ENCODE measurements at places on chromosomes 16 and 17.

GRCh38 chr16:23950291-23950894 lies 114.6 kb downstream of the PRKCB start:
- no peak for DNase-seq

- DNase-seq: no peak
These were observed 9.6 kb upstream of the EVPL start for GRCh38 chr17:76036497-76037261.

GRCh38 chr16:80804526-80805383 lies at the start of gene CDYL2:
TSS of gene CDYL2 (minus strand) at chr16:80804598. CDS start at chr16:80804173, 425 bp downstream.
- no peak for DNase-seq

DNA sequence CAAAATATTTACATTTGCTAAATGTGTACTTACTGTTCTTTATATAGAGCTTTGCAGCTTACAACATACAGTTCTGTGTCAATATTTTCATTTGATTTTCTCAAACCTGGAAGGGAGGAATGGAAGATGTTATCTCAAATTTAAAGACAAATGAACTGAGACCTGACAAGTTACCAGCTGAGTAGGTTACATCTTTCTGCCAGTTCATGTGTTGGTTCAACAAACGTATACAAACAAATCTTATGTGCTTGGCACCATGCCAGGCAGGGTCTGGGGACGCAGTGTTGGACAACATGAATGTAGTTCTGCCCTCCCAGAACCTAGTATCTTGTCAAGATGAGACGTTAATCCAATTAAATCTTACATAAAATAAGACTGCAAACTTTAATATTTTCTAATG lies 507.5 kb upstream of the HSBP1 start:
- no peak for DNase-seq

- DNase-seq: no peak
These were observed 3.4 kb upstream of the SEC14L5 start for GRCh38 chr16:4954714-4955113.

GRCh38 chr17:27206447-27206846 lies 87.5 kb upstream of the WSB1 start:
- DNase-seq: no peak

DNA sequence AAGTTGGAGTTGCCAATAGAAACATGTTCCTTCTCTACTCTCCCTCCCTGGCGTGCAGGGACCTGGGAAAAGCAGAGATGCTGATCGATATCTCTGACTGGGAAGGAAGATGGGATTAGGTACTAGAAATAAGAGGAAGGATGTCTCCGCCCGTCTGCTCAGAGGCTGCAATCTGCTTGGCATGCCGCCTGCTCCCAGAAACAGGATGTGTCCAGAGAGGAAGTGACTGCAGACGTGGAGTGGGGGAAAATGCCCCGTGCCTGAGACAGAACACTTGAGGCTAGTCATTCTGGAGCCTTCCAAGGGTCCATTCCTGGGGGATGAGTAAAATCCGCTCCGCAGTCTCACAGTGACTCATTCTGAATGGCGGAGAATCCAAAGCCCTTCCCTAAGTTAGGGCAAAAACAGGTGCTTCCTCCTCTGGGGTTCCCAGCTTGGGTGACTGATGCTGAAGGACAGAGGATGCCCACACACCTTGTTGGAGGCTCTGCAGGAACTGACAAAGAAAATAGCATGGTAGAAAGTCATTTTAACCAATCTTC lies 45.0 kb upstream of the SMURF2 start:
- DNase-seq: peak; percentile 86

GRCh38 chr16:76346210-76346609 lies 69.0 kb downstream of the CNTNAP4 start:
- DNase-seq: no peak

GRCh38 chr17:75094871-75095399 lies 7.2 kb downstream of the SLC16A5 start:
- DNase-seq: no peak

- DNase-seq: no peak
These were observed 1.3 kb downstream of the PRPSAP2 start for GRCh38 chr17:18859256-18859655.

GRCh38 chr17:4187076-4187475 lies 44.1 kb downstream of the CYB5D2 start:
- no peak for DNase-seq

- no peak for DNase-seq
These were observed 13.0 kb downstream of the MED24 start for GRCh38 chr17:40041196-40041595.

GRCh38 chr17:66364990-66365490 lies 62.6 kb downstream of the PRKCA start:
- DNase-seq: no peak

- DNase-seq: no peak
These were observed 679.9 kb downstream of the MAF start for GRCh38 chr16:78920621-78921020.

GRCh38 chr17:31917065-31917529 lies 15.6 kb upstream of the UTP6 start:
- DNase-seq: no peak

GRCh38 chr16:81448154-81449131 lies 3.8 kb downstream of the CMIP start:
- no peak for DNase-seq

DNA sequence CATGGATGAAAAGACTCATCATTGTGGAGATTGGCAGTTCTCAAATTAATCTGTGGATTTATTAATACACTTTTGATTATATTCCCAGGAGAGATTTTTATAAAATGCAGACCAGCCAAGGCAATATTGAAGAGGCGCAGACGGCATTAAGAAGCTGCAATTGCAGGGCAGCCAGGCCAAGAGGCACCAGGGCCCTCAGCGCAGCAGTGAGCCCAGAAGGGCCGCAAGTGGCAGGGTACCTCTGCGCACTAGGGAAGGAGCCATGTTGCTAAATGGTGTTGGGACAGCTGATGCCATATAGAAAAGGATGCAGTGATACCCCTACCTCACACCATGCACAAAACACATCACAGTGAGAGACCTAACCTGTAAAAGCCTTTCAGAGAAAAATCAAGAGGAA lies 36.6 kb upstream of the CHMP6 start:
- DNase-seq: no peak

GRCh38 chr17:43697937-43698336 lies 36.2 kb upstream of the MEOX1 start:
- DNase-seq: no peak

DNA sequence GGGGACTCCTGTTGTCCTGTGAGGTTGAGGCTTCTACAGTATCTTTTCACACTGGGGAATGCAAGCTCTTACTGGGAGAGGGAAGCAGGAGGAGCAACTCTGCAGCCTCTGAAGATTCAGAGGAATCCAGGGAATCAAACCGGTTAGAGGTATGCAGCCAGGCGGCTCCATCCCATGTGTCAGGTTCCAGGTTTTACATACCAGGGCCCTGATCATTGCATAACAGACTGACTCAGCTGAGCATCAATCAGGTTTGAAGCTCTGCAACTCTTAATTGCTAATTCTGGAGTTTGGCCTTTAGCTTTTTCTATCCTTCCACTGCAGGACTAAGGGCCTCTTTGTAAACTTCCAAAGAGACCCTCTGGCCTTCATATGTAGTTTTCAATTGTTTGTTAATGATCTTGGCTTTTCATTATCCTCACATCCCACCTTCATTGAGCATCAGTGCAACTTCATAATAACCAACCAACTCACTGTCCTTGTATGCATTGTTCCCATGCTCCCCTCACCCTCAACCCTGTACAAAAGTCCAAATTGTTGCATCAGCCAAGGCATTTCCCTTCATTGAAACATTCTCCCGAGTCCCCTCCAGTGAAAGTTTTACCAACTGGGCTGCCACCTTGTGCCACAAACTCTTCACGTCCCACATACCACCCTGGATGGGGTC lies 59.7 kb upstream of the DHX40 start:
- no peak for DNase-seq

DNA sequence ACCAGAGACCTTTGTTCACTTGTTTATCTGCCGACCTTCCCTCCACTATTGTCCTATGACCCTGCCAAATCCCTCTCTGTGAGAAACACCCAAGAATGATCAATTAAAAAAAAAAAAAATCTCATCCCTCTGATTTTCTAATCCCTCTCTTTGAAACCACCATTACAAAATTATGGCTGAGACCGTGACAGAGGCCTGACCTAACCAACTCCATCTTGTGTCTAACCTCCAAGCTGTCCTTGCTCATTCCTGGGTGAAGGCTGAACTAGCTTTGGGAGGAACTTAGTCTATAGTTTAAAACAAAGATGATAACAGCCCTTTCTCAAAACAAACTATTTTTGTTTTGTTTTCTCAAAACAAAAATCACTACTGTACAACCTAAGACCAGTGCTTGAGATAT lies 474.5 kb downstream of the TMEM114 start:
- DNase-seq: no peak

DNA sequence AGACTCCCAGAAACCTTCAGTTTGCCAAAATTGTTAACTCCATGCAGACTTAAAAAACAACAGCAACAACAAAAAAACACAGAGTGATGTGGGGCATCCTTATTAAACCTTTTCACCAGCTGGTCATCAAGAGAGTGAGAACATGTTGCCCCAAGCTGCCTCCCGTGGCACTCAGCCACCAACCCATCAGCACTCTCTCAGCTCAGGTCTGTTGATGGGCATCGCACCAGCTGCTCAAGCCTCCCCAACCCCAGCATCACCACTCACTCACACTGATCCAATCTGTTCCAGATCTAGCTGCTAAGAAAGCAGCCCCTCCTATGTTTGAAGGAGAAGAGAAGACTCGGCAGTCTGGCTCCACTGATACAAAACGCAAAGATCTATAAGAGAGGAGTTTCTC lies 46.8 kb downstream of the SLC39A11 start:
- DNase-seq: no peak

- DNase-seq: no peak
These were observed 42.0 kb downstream of the PITPNM3 start for GRCh38 chr17:6514371-6514770.

- no peak for DNase-seq
These were observed 2.1 kb upstream of the NHERF1 start for GRCh38 chr17:74746376-74746775.
